ENCODE measurements at places on chromosomes 6 and 20.

GRCh38 chr6:18676548-18676947 is 289.4 kb downstream of the RNF144B start:
- DNase-seq: no peak

DNA sequence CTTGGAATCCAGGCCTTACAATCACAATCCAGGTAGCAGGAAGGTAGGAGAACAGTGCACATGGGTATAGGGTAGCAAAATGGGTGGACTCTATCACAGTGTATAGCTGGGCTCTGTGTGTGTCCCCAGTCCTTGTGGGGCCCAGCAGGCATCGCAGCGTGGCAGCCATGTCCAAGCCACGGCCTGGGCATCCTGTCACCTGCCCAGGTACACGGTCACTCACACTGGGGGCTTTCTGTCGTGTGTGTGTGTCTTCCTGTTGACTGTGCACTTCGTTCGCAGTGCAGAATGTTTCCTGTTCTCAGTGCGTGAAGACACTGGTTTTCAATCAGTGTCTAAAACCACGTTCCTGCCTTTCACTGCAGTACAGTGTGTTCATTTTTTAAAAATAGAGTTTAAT is 523.2 kb upstream of the JARID2 start:
- no peak for DNase-seq

DNA sequence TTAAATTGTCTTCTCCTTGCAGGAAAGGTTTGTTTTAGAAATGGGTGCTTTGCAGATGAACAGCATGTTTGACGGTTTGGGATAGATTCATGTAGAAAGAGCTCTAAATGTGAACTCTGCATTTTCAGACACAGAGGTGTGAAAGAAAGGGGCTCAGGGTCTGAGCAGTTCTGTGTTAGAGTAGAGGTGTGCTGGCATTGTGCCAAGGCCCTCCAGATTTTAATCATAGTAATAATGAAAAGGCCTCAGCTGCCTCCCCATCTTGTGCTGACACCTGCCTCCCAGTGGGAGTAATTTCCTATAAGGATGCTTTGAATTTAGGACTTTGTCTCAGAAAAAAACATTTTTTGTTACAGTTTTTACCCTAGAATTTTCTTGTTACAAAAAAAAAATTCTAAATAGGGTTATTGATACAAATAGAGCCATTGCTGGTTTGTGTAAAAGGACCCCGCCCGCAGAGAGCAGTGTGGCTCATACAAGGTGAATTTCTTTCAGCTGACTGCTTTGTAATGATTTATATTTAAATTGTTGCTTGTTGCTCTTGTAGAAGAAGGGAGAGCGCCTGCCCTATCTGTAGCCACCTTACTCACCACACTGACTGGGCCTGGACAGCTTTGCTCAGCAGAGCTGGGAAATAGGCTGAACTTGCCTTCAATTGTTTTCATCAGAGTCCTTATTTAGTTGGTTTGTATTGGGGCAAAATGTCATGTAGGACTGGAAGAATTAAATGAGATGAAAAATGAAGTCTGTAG is 294.5 kb downstream of the ZFAND3 start:
- no peak for DNase-seq

- DNase-seq: no peak
Observed at GRCh38 chr6:21935561-21936028, 342.0 kb downstream of the SOX4 start.

DNA sequence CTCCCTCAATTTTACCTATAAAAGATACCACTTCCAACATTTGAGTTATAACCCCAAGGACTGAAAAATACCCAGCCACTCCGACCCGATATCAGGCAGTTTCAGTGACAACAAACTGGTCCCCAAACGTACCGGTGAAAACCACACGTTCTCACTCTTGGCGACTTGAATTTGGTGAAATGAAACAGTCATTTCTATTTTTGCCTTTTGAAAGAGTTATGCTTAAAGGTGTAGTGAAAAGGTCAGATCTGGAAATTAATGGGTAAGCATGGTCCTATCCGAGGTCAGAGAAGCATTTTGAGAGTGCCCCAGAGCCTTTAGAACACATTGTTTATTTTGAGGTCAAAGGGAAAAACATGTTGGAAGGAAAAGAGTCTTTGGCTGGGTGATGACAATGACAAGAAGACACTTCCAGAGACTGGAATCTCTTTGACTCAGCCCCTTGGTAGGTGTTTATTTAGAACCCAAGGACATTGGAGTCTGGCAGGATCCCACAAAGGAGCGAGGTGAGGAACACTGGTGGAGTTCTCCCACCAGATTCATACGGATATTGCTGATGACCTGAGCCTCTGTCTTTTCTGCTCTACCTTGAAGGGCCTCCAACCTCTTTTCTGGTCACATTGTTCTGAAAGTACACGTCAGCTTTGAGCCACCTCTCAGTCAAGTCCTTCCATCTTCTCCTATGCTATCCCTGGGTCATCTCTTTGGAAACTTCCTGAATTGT is 235.0 kb downstream of the GMPR start:
- no peak for DNase-seq

GRCh38 chr6:148528292-148528691 is 185.7 kb downstream of the SASH1 start:
- DNase-seq: no peak

DNA sequence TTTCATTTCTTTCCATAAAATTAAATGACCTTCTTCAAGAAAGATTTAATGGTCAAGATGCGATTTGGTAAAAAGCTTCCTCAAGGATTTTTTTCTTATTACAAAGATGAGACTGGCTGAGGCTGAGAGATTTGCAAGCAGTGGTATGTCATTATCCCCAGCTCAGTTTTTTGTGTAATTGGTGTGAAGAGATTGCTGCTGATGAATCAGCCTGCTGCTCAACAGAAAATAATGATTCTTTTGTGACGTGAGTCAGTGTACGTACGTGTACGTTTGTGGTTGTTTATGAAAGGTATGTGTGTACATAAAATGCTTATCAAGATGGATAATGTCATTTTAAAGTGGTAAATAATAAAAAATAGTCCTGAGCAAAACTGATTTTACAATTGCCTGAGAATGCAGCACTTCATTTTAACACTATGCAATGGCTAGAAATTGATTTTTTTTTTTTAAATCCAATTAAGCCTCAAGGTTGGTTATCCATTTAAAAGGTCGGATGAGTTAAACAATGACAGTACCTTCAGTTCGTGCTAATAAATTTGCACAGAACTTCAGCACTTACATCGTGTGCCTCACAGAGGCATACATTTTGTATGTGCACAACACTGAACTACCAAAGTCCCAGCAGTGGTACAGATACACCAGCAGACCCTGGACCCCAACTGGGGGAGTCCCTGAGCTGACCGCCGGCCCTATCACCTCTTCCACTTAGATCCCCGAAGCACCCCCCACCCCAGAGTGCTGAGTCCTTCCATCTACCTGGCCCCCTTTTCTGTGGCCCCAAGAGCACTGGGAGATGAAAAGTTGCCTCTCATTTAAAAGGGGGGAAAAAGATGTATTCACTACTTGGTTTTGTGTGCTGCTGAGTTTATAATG is 9.7 kb upstream of the NPEPL1 start:
- no peak for DNase-seq

GRCh38 chr6:42484261-42484660 is 32.5 kb upstream of the TRERF1 start:
- DNase-seq: no peak
